ENCODE measurements at places on chromosomes 3 and 15.
A peak's percentile ranks its signal among the peaks of the same experiment; 100 is the strongest.

DNA sequence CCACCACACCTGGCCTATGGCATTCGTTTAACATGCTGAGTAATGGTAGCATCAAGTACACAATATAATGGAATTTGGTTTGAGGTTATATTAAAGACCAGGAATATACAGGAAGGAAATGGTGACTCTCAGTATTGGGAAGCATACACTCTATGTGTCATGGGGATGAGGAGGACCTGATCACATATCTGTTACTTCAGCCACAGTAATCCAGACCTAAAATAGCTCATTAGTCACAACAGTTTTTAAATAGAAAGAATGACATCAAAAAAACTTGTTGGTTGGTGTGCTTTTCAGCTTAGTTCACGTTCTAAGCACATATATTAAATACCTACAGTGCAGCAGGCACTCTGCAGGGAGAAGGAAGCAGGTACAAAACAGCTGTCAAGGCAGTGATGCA, 52.5 kb upstream of the ATP2C1 start:
- no peak for DNase-seq

DNA sequence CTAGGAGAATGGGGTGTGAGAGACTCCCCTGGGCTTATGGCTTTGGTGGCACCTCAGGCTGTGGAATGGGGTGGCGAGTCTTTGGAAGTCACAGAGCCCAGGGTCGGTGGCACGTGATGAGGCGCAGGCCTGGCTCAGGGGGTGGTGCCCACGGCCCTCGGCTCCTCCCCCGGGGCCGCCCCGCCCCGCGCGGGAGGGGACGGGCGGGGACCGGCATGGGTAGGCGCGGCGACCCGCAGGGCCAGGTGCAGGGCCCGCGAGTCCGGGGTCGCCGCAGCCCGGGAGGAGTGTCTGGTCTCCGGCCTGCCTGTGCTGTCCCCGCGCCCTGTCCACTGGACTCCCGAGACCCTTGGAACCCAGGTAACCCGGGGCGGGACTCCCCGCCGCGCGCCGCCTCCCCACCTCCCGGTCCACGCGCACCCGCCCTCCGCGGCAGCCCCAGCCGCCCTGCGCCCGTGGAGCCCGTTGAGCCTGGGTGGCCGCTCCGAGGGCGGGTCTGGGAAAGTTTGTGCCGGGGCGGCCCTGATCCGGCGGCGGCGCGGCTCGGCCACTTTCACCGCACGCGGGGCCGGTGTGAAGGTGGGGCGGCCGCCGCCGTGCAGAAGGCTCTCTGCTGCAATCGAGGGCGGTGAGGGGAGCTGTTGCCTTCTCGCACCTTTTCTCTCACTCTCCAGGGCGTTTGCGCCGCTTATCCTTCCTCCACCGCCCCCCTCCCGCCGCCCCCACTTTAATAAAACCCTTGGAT, at the start of gene PAQR5:
Gene PAQR5 (plus strand): TSS at position 216 of the 745 bp plus-strand sequence. CDS start 61,169 bp downstream, outside the sequence.
- DNase-seq, result peak; percentile 43

DNA sequence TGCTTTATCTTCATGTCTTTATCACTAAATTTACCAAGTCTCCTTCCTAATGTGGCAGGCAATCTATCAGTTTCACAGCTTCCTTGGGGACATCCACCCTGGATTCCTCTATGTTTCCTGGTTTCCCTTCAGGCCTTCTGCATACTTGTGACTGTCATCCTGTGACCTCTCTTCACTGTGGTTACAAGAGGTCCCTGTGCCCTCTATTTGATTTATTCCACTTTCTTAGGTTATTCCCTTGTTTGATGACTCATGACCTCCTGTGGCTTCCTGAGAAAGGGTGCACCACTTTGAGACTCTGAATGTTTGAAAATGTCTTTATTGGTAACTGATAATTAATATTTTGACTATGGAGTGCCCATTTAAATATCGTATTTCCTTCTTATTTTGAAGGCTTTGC, 60.5 kb upstream of the KY start:
- DNase-seq, result peak; percentile 9

DNA sequence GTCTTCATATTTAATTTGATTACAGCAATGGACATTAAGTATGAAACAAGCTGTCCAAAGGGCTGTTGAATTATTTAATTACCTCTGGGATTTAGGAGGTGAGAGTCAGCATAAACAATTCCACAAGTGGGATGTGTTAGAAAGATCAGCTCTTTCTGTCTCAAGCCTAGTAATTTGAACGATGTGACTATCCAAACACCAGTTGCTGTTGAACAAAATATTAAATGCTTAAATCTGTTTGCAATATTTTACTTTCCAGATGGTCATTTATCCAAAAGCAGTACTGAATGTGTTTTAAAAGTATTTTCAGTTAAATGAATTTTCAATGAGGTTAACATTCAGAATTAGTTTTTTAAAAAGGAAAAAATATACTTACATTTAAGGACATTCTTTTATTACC, 12.7 kb downstream of the KCNAB1 start:
- DNase-seq, result no peak

DNA sequence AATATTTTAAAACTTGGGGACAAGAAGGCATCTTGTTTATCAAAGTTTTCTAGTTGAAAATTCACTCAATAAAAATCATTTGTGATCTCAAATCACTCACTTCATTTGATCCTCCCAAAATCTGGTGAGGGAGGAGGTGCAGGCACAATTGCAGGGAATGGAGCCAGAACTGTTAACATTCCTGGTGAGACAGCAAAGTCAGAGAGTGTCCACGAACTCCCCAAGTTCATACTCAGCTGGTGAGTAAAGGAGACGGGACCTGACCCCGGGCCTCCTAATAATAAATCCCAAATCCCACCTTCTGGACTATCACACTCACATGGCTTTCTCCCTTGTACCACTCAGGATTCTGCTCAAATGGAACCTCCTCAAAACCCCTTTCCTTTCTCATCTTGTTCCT, 252.3 kb upstream of the LRTM1 start:
- no peak for DNase-seq

- DNase-seq, result no peak
Measured at GRCh38 chr3:195120267-195120601, 150.7 kb downstream of the XXYLT1 start.

- DNase-seq, result no peak
Measured at GRCh38 chr3:9241956-9242355, 7.5 kb downstream of the SRGAP3 start.

DNA sequence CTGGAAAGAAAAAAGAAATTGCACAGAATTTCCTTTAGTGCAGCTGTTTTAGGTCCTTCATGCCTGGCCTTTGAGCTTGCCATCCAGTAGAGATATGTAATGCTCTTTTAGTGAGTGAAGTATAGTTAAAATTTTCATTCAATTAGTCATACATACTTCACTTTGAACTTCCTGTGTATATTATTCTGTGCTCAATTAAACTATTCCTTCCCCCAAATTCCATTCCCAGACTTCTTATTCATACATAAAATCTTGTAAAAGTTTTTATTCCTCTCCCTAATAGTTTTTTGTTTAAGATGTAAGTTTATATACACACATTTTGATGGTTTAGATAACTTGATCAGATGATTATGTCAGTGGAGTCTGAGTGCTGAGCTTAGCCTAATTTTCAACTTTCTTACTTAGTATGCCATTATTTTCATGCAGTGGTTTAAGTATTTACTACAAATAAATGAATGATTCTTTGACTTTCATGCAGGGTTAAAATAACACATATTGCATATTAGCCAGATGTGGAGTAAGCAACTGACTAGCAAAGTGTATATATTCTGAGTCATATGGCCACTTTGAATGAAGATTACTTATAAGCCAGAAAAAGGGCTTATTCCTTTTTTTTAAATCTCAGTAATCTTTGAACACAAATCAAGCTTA, 42.5 kb upstream of the ABHD10 start:
- peak; percentile 63 for DNase-seq

DNA sequence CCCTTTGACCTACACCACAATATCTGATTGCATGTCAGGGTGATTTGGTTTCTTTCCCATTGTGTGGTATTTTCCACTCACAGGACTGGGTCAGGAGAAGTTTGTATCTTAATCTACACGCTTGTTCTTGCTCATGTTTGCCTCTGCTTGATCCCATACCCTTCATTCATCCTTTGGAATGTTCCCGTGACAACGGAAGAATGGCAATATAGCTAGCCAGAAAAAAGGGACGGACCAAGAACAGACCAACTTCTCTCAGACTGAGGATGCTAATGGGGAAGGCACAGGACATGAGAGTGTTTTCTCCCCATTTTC, 7.8 kb upstream of the THSD4 start:
- no peak for DNase-seq

GRCh38 chr15:84669726-84670125, 11.7 kb upstream of the NMB start:
- no peak for DNase-seq

- DNase-seq, result no peak
Measured at GRCh38 chr15:86384186-86384585, 304.5 kb downstream of the AGBL1 start.

- DNase-seq, result no peak
Measured at GRCh38 chr3:46052531-46052930, 25.2 kb upstream of the XCR1 start.

DNA sequence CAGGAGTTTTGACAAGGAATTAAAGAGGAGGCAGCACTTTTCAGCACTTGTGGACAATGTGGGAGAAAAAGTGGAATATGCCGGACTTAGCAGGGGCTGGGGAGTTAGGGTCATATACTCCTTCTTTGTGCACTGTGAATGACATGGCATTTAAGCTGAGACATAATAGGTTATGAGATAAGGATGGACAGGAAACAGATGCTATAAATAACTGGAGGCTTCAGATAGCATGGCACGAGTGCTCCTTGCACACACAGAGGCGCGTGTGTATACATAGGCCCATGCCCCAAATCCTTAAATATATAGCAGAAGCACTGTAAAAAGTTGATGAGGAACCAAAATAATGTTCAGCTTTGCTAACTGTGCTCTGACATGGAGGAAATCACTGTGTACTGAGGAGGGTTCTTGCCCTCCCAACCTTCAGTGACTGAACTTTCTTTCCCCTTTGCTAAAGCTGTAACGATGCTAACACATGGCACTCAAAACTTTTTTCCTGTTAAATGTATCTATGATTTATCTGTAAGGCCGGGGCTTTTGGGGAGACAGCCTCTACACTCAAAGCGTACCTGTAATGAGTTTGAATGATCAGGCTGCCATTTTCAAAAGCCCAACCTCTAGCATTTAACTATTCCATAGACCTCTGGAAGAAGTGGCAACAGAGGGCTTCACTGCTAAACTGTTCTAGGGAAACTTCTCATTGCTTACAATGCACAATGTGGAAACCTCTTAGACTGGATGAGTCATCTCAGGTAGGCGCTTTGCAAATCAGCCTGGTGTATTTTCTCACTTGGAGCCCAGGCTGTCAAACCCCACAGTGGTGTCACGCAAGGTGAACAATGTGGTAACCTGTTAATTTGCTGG, 784.6 kb downstream of the NR2F2 start:
- no peak for DNase-seq

GRCh38 chr3:159253860-159254259, 452.0 kb downstream of the MFSD1 start:
- DNase-seq, result no peak

DNA sequence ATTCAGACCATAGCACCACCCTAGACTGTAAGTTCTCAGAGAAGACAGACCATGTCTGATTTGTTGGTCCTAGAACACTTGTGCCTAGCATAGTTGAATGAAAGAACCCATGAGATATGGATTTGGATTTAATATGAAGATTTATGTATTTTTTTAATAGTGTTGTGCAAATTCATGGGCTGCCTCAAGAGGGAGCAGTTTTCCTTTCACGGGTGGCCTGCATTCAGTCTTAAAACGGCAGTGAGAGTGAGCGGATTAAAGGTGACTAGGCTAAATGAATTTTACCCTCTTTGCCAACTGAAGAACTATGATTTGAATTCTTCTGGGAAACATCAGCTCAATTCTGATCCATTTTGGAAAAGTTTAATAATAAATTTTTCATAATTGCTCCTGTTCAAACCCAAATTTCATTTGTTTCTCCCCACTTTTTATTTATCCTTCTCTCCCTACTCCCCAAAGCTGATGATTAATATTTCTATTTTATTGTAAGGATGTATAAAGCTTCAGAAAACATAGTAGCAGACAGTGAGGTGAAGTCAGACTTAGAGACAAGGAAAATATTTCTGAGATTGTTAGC, 67.3 kb downstream of the MORC1 start:
- peak; percentile 2 for DNase-seq

DNA sequence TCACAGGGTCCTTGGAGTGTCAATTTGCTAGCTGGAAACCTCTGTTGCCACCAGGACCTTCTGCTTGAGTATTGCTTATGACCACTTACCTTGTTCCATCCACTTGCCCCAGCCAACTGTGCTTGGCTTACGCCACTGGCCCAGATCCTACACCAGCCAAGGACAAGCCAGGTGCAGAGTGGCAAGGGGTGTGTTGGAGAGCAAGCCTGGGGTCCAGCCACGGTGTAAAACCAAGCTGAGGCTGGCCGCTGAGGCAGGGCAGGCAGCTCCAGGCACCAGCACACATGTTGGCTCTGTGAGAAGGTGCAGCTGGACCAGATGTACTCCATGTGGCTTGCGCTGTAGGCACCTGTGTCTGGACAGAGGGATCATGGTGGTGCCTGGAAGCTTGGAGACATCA, 248.2 kb downstream of the UNC13C start:
- no peak for DNase-seq

- DNase-seq, result no peak
Measured at GRCh38 chr3:58285334-58285733, 20.7 kb upstream of the RPP14 start.

- DNase-seq, result peak; percentile 21
Measured at GRCh38 chr15:46091860-46092450, 457.1 kb downstream of the SQOR start.
